ENCODE measurements at places on chromosomes 6 and 20.

DNA sequence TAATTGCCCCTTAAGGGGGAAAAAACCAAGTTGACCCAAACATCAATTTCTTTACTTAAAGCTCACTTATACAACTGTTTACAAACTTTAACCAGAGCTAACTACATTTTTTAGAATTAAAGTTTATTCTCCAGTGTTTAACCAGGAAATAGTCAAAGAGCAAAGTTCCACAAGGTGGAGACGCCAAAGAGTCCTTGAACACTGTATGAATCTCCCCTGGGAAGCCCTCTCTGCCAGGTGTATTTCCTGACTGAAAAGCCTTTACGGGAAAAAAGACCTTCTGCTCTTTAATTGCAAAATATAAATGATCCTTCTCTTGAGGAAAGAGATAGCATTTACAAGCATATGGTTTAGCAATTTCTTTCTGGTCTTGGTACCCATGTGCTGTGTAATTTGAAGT, 36.2 kb downstream of the BTBD9 start:
- no peak for DNase-seq

GRCh38 chr6:96917098-96917497, 7.4 kb upstream of the KLHL32 start:
- DNase-seq: no peak

- DNase-seq: no peak
Measured at GRCh38 chr20:62999580-62999979, 7.2 kb downstream of the BHLHE23 start.

DNA sequence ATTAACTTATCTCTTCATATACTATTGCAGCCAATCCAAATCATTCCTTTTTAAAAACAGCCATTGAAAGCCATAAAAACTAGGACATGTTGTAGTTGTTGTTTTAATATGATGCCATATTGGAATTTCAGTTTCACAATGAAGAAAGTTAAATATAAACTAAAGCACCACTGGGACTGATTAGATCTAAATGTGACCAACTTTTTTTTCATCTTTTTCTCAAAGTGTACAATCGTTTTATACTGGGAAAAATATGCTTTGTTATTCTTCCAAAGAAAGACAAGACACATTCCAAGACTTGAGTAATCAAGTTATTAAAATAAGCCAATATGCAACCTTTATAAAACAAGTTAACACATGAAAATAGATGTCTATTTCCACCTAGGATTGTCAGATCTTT, 68.5 kb downstream of the THEMIS start:
- DNase-seq: no peak

DNA sequence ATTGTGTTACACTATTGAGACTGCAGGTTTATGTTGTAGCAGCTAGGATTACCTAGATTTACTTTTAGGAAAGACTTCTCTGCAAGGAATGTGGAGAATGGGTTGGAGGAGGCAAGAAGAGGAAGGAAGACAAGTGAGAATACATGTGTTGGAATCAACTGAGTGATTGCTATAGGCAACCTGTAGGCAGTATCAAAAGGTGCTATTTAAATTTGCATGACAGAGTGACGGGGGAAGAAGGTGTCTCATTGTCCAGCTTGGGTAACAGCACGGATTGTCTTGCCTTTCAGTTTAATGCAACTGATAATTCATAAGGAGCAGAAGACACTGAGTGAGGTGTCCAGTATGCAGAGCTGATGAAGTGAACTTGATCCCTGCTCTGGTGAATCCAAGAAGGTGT, 19.4 kb downstream of the SERPINB9 start:
- no peak for DNase-seq

All from urothelium cell line (cell line).